Fibroblast of skin of scalp (primary cell): ENCODE measurements at places on chromosomes 3 and 15.

- DNase-seq = no peak
These were observed 30.2 kb upstream of the ATOSA start for GRCh38 chr15:52709187-52709981.

DNA sequence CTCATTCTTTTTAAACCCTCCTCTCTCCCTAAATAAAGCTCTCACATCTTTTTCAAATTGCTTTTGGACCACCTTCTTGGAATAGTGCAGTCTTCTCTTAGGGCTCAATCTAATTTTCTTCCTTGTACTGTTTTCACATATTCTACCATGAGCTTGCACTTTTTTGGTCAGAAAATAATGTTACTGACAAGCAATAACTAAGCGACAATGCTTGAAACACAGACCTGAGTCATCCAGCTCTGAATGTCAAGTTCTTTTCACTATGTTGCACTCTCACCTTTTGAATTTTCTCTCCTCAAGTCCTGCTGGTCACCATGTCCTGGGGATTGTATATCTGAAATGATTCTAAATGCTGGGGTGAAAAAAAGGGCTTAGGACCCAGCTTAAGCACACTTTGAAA, 8.9 kb downstream of the TNFAIP8L3 start:
- DNase-seq = no peak

- DNase-seq = peak; percentile 63
These were observed 130.6 kb downstream of the SMAD6 start for GRCh38 chr15:66832664-66833063.

- DNase-seq = no peak
These were observed 506.9 kb downstream of the SHQ1 start for GRCh38 chr3:72341380-72341770.

DNA sequence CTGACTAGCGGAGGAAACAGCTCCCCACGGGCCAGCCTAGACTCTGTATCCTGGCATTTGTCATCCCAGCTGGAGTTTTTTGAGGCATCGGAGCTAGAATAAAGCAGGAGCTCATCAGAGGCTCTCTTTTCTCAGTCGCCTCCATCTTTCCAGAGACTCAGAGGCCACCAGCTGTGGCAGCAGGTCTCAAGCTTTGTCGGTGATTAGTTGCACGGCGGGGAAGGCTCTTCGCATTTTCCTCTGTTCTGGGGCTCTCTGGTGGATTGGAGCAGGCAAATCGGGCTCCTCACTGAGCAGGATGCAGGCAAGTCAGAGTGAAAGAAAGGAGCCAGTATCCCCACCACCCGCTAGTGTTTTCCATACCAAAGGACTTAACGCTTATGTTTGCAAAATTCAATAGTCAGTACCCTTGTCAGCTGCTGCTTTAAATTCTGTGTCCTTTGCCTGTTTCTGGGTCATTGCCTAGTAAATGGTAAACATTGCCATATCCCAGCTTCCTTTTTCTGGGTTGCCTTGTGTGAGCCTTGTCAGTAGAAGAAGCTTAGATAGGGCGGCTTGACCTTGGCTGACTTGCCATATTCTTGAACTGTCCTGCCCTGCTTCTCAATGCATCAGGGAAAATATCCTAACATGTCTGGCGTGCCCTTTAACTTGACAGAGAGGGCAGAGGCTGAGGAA, 127.1 kb downstream of the PTPRG start:
- DNase-seq = no peak
